ENCODE measurements at places on chromosomes 5 and 9.

- DNase-seq, result no peak
These were observed 95.5 kb upstream of the PHYKPL start for GRCh38 chr5:178327931-178328711.

GRCh38 chr9:130880599-130881220 is 15.9 kb downstream of the QRFP start:
- no peak for DNase-seq

GRCh38 chr5:31731016-31731415 is 92.1 kb downstream of the PDZD2 start:
- DNase-seq, result no peak

DNA sequence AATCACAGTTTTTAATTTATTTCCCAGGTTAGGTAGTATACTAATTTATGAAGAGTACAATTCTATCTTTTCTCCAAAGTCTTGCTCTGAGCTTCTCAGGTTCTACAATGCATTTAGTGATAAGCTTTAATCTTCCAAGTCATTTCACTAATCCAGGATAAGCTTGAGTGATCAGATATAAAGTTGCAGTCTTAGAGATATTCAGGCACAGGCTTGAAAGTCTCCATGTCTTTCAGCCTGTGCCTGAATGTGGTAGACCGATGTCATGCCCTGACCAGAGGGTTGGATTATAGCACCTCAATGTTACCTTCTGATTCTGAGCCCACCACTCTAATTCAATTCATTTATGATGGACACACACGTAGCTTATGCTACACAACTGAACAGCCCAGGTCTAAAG is 3.2 kb downstream of the CRHBP start:
- DNase-seq, result no peak

GRCh38 chr9:103713631-103714030 is 380.5 kb upstream of the SMC2 start:
- DNase-seq, result no peak

DNA sequence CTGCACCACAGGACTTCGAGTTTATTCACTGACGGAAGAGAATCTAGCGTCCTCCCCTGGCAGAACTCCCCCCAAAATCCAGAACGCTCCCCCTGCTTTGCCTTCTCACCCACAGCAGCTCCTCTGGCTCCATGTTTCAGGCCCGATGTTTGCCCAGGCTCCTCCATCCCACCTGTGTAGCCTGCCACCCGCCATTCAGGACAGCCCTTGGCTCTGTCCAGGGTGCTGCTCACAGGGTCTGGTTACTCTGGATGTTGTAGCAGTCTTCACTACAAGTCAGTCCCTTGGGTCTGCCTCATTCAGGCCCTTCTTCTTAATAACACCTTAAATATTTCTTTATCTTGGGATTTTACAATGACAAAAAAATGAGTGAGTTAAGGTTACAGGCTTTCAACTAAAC is 41.3 kb upstream of the SV2C start:
- no peak for DNase-seq

GRCh38 chr5:72523960-72524582 is 16.9 kb upstream of the ZNF366 start:
- peak; percentile 59 for DNase-seq

DNA sequence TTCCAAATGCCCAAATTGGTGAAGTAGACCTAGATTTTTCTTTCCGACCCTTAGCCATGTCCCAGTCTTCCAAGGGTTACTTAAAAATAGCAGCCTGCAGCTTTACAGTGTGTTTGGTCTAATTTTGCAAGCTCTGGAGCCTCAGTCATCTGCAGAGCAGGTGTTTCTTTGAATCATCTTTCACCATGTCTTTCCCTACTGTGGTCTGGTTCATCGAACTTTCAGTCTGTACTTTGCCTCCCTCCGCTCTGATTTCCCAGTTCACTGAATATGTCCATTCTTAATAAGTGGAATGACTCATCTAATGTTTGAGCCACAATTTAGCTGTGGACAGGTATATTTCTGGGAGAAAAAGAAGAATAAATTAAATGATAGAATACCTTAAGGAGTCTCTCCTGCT is 1060.7 kb downstream of the EFNA5 start:
- DNase-seq, result no peak

DNA sequence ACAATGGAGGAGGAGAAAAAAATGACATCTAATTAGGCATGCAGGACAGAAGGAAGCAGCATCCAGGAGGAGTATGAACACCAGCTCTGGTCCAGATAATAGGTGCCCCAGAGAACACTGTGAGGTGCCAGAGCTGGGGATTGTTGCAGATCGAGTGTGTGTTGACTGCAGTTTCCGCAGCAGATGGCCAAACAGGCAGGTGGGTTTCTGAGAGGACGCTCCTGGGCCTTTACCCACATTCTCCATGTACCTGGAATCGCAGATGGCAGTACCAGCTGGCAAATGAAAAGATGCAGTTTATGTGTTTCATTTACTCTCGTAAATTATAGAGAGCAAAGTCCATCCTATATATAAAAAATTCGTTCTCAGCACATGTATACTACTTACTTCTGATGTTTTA is 182.2 kb upstream of the ISL1 start:
- no peak for DNase-seq

- no peak for DNase-seq
These were observed 89.3 kb upstream of the ALDH1A1 start for GRCh38 chr9:73042155-73042554.

- DNase-seq, result no peak
These were observed 1096.0 kb downstream of the DTWD2 start for GRCh38 chr5:117892360-117892759.

GRCh38 chr9:105053209-105053652 is 125.3 kb upstream of the ABCA1 start:
- no peak for DNase-seq

DNA sequence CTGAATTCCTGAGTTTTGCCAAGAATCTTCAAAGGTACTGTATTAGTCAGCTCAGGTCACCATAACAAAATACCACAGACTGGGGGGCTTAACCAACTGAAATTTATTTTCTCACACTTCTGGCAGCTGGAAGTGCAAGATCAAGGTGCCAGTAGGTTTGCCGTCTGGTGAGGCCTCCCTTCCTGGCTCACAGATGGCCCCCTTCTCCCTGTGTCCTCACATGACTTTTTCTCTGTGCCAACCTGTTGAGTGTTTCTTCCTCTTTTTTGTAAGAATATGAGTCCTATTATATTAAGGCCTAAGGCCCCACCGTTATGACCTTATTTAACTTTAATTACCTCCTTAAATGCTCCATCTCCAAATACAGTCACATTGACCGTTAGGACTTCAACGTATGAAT is 156.1 kb upstream of the KIF2A start:
- no peak for DNase-seq

DNA sequence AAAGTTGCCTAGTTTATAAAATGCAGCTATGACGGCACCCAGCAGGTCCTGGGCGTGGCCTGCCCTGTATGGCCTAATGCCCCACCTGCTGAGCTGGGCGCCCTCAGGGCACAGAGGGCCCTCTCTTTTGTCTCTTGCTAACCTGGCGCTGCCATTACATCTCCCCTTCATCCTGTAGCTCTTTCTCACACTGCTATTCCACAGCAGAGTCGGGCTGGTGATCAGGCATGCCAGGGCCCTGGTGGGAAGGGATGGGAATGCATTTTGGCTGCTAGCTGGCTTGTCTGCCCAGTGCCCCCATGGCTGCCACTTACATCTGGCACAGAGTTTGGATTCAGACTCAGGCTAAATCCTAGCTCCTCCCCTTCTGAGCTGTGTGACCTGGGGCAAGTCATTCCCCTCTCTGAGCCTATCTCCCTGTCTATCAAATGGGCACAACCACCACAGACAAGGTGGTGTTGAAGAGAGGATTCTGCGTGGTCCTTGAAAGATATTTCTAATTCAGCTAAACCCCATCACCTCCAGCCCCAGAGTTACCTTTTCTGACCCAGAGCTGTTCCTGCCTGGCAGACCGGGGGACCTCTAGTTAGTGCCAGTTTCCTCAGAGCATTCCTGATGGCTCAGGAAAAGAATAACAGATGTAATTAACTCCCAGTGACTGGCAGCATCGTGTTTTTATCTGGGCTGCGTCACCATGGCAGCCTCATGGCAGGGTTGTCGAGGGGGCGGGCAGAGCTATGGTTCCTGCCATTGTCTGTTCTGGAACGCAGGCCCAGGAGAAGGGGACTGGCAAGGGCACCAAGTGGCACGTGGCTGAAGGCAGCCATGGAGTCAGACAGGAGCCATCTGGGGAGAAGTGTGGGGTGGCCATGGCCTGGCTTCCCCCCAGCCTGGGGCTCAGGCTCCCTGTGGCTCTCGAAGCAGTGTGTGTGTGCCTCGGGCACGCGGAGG is 6.3 kb downstream of the PRR7 start:
- no peak for DNase-seq

DNA sequence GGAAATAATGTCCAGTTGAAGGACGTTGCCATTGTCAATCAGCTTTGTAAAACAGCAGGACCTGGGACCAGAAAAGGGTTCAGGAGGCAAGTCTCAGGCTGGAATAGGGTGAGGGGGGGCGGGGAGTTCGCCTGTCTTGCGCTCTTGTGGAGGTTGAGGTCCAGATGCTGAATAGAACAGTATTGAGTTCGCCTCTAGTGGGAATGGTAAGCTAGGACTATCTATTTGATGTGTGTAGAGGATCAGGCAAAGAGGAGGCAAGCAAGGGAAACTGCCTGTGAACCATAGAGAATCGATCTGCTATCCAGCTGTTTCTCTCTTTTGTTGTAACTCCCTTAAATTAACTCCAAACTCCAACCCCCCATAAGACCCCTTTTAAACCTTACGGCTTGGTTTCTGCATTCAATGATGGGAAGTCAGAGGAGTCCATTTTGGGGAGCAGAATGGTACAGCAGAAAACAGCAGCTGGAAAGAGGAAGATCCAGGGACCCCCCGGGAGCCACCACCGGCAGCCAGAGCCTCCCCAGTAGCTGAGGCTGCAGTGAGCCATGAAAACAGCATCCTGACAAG is 133.7 kb downstream of the SLC28A3 start:
- DNase-seq, result no peak

DNA sequence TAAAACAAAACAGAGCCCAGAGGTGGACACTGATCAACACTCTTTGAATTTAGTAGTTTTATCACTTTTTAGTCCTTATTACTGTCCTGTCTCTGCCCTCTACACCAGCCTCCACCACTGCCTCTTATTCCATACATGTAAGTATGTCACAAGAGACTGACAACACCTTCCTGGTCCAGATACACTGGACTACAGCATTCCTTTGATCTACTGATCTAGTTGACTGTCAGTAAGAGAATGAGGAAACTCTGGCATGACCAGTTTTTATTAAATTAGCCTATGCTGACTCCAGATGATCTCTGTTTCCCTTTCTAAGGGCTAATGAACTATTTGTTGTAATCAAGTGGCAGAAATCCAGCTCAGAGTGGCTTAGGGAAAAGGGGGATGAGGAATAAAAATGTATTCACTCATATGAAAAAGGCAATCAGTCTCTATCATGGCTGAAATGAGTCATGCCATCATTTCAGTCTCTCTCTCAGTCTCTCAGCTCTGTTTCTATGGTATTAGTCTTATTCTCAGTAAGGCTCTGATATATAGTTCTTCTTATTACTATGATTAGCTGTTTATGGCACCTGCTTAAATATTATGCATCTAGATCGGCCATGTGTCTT is 5.5 kb downstream of the ARHGEF37 start:
- DNase-seq, result no peak

DNA sequence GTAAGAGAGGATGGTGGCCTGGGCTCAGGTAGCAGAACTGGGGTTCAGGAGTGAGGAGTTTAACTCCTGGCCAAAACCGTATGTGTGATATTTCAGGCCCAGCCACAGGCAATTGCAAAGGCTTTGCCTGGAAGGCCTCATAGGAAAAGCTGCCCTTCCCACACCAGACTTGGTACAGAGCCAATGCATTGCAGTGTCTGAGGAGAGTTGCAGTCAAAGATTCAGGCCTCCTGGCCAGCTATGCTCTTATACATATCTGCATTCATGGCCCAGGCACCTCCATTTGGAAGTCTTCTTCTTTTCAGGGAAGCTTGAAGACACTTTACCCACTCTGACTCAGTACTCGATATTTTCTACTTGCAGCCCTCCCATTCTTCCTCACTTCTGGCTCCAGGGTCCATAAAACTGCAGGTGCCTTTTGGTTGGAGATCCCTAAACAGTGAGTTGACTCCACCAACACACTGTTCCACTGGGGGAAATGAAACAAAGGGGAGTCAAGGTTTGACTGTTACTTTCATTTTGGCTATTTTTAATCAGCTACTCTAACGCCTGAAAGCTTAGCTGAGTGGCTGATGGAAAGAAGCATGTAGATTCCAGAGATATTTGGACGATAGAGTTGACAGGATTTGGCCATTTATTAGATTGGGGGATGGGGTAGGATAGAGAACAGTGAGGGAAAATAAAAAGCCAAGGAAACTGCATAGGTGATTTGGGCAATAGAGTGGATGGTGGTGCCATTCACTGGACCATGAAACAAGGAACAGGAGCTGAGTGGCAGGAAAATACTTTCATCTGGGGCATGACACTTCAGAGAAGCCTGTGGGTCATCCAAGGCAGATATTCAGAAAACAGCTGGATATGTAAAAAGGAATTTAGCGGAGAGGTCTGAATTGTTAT is 30.6 kb upstream of the IL33 start:
- DNase-seq, result peak; percentile 11

- DNase-seq, result no peak
These were observed 87.7 kb upstream of the CKMT2 start for GRCh38 chr5:81145329-81145935.

GRCh38 chr9:85425153-85425611 is 316.6 kb downstream of the AGTPBP1 start:
- no peak for DNase-seq
